ENCODE measurements at places on chromosomes 13 and 19. TPM values are rescaled to one million over a fixed set of nuclear protein-coding genes. Genes with fewer than 3 reads are reported as not detected.

The TMEM238 gene
- polyA plus RNA-seq: 0.83 TPM

The FCER2 gene
- not detected for polyA plus RNA-seq

The CFAP97D2 gene
- 10.1 TPM for polyA plus RNA-seq

The USHBP1 gene
- polyA plus RNA-seq: 5.6 TPM

The STX10 gene
- polyA plus RNA-seq: 71.4 TPM

The ZNF471 gene
- 14.0 TPM for polyA plus RNA-seq

The CLC gene
- polyA plus RNA-seq: 2.0 TPM

DNA sequence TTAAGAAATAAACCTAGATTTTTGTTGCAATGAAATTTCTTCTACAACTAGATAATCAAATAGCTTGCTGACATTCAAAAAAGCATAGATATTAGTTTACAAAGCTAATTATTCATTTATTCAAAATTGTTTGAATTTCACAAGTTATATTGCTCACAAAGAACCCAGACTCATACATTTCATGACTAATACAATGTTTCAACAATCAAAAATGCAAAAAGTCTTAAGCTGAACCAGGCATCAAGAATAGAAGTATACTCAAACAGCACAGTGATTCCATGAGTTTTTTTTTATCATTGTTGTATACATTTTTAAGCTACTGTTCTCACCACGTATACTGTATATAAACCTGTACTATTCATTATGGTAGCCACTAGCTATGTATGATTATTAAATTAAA lies 51.0 kb downstream of the DIAPH3 start:
- no peak for DNase-seq

GRCh38 chr13:45747071-45747470 lies 45.0 kb downstream of the CBY2 start:
- DNase-seq: no peak

DNA sequence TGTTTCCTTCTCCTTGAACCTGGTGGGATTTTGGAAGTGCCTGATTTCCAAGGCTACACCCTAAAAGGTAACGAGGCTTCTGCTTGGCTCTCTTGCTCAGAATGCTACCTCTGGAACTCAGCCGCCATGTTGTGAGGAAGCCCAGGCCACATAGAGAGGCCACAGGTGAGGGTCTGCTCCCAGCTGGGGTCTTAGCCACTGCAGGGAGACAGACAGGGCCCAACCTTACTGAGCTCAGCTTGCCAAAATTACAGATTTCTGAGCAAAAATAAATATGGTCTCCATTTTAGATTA lies 61.4 kb downstream of the GPR12 start:
- DNase-seq: no peak

- peak; percentile 1 for DNase-seq
Observed at GRCh38 chr13:82506805-82507414, 1375.4 kb downstream of the SLITRK1 start.

- no peak for DNase-seq
Observed at GRCh38 chr19:39524495-39524894, 8.2 kb downstream of the EID2B start.

- DNase-seq: no peak
Observed at GRCh38 chr19:18915639-18916038, 3.5 kb downstream of the COPE start.

- no peak for DNase-seq
Observed at GRCh38 chr13:114069376-114070097, 62.9 kb downstream of the RASA3 start.

DNA sequence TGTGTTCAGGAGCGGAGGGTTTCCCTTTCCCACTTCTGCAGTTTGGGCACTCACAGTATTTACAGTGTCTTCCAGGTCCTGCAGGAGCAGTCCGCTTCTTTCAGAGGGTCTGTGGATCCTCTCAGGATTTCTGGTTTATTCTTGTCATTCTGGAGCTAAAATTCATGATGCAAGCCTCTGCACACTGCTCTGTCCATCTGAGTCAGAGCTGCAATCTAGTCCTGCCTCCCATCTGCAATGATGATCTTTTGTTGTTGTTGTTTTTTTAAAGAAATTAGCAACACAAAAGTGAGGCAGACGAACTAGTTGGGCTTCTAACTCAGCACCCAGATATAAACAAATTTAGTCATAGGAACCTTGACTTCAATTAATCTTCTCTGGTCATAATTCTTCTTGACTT lies 86.5 kb downstream of the DLEU7 start:
- no peak for DNase-seq

DNA sequence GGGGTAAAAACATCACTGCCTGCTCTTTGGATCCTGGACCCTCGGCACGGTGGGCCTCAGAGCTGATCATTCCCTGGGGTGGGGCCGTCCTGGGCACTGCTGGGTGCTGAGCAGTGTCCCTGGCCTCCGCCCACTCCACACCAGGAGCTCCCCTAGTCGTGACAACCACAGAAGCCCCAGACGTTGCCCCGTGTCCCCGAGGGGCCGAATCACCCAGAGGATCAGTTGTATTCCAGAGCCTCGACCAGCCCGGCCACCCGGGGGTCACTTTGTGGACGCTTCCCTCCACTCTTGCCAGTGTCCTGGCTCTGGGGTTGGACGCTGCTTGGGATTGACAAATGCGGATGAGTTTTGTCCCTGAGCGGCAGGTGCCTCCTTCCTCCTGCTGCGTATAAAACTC lies 10.2 kb downstream of the C2CD4C start:
- DNase-seq: no peak

DNA sequence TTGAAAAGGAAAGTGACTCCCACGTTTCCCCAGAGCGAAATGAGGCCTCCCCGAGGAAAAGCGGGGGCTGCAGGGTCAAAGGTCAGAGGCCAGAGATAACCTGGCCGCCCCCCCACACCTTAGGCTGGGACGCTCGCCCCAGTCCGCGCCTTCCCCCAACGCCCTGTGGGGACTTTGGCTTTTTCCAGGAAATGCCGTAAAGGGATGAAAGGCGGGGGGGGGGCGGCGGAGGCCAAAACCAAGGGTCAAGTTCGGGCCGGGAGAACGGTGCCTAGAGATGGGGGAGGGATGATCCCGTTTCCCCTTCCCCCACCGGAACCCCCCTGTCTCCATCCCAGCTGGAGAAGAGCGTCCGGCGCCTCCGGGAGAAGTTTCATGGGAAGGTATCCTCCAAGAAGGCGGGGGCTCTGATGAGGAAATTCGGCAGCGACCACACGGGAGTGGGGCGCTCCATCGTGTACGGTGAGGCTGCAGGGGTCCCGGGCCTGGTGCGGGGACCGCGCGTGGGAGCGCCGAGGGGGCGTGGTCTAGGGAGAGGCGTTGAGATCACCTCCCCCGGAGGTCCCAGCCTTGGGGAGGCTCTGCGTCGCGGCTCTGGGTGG lies 575 bp downstream of the SHFL start:
- DNase-seq: no peak

DNA sequence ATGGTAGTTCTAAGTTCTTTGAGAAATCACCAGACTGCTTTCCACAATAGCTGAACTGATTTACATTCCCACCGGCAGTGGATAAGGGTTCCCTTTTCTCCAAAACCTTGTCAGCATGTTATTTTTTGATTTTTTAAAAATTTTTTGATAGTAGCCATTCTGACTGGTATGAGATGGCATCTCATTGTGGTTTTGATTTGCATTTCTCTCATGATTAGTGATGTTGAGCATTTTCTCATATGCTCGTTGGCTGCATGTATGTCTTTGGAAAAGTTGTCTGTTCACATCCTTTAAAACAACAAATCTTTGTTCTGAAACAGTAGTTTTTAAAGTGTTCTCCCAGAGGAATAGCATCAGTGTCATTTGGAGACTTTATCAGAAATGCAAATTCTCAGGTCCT lies 77.5 kb upstream of the POMP start:
- DNase-seq: no peak

DNA sequence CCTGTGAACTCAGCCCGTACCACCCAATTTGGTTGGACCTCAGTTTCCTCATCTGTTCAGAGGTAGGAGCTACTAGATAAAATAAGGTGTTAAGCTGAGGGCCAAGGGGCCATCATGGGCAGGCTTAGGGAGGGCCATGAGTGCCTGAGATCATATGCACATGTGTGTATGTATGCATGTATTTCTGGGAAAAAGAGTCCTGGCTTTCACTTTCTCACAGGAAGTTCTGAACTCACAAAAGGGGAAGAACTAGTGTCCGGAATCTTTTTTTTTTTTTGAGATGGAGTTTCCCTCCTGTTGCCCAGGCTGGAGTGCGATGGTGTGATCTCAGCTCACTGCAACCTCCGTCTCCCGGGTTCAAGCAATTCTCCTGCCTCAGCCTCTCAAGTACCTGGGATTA lies 18.9 kb downstream of the TGFB1 start:
- DNase-seq: no peak

DNA sequence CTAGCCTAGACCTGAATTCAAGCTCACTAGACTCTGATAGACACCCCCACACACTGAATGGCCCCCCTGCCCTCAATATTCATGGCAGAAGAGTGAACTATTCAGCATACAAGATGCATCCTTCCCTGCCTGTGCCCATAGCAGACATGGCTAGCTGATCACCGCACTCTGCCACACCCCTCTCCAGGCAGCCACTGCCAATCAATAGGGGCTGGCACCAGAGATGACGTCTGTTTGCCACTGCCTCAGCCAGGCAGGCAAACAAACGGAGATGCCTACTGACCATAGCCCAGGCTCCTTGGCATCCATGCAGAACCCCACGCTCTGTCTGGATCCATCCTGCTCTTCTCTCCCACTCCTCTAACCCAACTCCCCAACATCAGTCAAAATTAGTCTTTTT lies 13.8 kb upstream of the NPAS1 start:
- DNase-seq: no peak

DNA sequence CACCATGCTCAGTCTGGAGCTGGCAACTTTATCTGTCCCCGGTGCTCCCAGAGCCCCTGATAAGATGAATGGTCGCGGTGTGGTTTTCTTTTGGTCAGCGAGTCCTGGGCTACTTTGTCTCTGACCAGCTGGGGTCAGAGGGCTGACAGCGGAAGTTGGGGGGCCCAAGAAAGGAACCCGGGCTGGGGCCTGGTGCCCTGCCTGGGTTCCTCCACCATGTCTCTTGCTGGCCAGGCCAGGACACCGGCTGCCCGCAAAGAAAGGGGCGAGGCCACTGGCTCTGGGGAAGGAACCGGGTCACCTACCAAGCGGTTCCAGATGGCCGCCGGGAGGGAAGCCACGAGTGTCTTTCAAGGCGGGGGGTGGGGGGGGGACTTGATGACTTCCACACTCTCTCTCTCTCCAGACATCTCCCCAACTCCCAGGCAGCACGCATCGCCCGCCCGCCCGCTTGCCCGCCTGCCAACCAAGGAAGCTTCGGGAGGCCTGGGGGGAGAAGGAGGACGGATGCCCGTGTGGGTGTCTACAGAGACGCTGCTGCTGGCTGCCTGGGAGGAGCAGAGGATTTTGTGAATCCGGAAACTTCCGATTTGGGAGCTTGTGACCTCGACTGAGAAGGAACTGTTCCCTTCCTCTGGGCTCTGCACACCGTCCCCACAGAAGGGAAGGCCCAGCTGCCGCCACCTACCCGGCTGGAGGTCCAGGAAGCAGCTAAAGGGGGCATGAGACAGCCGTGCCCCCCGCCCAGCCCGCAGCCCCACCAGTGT lies 1.1 kb downstream of the PIP5K1C start:
- DNase-seq: no peak
